ENCODE measurements at places on chromosomes 2 and 18.

- peak; percentile 26 for DNase-seq
Observed at GRCh38 chr18:11937874-11938478, 29.9 kb upstream of the MPPE1 start.

GRCh38 chr18:68667121-68667520, 47.8 kb downstream of the TMX3 start:
- DNase-seq, result no peak

DNA sequence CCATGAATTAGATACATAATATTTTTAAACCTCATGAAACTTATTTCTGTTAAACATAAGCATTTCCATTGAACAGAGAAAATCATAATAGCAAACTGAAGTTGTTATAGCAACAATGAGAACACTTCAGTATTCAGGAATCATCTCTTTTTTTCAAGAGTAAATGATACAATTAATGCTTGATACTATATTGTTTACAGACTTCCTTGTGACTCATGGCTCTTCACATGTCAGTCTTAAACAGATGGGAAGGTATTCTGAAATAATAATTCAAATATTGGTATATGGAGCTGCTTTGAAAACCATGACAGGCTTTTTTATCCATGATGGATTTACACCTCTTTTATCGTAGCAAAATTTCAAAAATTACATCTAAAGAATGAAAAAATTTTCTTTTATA, 226.5 kb upstream of the RBMS1 start:
- DNase-seq, result no peak

- no peak for DNase-seq
Observed at GRCh38 chr2:237434866-237435311, 20.9 kb upstream of the COL6A3 start.

- DNase-seq, result no peak
Observed at GRCh38 chr18:64115881-64116280, 33.0 kb downstream of the LINC00305 start.

DNA sequence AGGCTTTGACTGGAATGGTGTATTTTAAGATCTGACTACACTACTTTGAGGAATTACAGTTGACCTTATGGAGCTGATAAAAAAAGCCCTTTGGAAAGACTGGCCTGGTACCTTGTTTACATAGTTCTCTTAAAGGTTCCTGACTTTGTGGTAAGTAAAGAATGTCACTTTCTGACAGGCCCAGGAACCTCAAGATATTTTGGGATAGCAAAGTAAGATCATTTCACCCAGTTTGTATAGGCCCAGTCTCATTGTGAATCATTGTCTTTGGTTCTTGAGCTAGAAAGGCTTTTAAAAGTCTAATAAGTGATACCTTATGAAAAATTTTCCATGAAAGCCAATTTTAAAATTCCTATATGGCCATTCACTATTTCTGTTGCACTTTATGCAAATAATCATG, 316.3 kb upstream of the LRRTM4 start:
- DNase-seq, result no peak

GRCh38 chr18:14924226-14924625, 176.3 kb downstream of the ANKRD30B start:
- no peak for DNase-seq
